Activated naive CD4-positive, alpha-beta T cell (primary cell): ENCODE measurements at places on chromosomes 2 and 18.

DNA sequence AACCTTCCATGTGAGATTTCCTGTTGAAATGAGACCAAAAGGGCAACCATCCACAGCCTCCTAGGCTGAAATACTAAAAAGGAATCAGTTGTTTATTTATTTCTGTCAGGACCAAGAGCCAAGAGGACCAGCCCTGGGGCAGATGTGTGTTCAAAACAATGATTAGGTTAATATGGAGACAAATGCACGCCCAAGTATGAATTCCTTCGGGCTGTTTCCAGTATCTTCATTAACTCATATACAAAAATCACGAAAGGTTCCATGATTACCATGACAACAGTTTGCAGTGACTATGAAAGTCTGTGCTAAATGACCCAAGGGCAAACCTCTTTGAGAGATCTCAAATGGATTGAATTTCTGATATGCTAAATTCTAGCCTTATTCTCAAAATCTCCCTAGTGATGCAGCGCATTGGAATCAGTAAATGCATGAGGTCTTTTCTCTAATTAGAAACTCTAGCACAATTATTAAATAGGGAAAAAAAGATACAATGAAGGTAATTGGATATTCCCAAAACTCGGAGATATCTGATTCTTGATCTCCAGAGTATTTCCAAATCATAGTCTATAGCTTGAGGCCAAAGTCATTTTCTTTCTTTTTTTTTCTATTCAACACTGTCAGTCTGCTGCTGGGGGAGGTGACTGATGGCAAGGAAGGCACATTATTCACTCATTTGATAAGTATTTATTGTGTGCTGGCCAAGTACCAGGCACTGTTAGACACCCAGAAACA lies 35.6 kb downstream of the VIT start:
- no peak for DNase-seq

DNA sequence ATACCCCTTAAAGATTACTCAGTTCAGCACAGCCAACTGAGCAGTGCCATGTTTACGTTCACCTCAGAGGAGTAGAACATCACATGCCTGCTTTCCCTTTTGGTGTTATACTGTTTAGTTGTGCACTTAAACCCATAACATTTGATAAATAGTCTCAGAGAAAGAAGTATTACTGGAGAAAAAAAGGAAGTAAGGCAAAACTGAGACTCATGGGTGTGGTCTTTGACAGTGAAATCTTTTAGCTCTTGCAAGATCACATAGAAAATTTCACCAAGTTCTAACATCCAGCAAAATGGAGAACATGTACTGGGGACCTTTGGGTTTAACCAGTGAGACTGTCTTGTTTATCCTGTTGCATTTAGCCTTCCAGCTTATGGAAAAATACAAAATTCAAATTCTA lies 5.6 kb downstream of the TANK start:
- no peak for DNase-seq

- DNase-seq: no peak
Observed at GRCh38 chr2:176172895-176173566, 15.4 kb upstream of the HOXD1 start.

DNA sequence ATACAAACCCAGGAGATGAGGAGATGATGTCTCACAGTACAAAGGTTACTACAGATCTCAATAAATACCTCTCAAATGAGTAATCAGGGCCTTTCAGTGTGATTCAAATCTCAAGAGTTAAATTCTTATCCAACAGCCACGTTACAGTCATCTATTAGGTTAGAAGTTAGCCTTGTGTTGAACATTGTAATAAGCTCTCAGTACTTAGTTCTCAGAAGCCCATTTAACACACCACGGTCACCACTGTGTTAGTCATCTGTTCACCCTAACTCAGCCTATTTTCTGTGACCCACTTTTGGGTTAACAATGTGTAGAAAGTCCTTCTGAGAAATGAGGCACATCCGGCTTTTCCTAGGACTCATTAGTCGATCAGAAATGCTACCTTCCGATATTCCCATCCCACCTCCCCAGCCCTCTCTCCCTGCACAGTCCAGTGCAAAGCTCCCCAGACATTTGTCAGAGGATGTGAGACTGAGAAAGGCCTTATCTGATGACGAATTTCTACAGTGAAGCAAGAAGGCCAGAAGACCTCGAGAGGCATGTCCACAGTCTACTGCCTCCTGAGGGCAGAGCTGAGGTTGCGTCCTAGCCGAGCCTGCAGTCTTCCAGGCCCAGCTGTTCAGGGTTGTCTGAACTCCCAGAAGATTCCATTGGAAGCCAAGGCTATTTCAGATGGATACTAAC lies 92.6 kb downstream of the ACTR2 start:
- no peak for DNase-seq

GRCh38 chr2:74690571-74690970 lies 36.5 kb downstream of the SEMA4F start:
- DNase-seq: no peak

- DNase-seq: no peak
Observed at GRCh38 chr2:150598383-150598782, 110.9 kb upstream of the RND3 start.

GRCh38 chr2:9074930-9075329 lies 71.4 kb upstream of the MBOAT2 start:
- DNase-seq: no peak

DNA sequence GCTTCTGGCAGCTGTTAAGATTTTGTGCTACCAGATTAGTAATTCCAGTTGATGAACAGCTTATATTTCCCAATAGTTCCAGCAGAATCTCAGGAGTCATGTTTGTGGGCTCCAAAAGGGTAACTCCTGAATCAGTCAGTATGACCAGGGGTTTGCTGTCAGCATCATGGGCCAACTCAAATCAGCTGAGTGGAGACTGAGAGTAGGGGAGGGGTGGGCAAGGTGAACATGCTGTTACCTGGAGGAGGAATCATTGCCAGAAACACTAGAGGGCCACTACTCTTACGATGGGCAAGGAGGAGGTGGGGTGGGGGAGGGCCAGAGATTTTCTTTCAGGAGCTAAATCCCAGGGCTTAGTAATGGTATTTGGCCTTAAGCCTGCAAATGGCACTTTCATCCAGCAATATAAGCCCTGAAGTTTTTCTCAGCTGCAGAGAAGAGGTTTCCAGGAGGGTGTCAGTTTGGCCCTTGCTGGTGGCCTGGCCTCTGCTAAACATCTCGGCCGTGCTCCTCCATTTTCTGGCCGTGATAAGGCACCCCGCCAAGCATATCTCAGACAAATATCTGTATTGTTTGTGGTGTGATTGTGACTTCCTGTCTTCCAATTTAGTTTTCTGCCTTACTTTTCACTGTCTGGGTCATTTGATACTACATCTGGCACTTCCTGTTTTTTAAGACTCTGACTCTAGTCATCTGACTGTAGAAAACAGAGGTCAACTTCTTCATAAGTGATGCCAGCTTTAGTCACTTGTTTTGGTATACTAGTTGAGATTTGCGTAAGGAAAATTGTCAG lies 120.5 kb upstream of the CXCR4 start:
- DNase-seq: no peak

DNA sequence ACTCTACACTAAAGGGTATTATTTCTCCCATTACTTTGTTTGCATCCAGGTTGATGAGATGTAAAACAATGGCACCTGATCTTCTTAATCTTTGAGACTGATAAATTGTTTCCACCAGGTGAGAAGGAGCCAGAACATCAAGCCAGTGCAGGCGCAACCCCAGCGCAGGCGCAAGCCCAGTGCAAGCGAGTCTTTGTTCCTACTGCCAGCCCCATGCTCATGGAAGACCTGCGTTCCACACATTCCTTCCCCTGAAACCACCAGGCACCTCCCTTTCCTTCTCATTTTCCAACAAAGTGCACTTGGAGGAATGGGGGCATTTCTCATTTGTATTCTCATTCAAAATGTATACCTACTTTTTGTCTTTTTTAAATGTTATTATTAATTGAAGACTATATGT lies 188.7 kb upstream of the SMAD2 start:
- DNase-seq: no peak

- DNase-seq: no peak
Observed at GRCh38 chr18:77222464-77222863, 27.2 kb upstream of the GALR1 start.

DNA sequence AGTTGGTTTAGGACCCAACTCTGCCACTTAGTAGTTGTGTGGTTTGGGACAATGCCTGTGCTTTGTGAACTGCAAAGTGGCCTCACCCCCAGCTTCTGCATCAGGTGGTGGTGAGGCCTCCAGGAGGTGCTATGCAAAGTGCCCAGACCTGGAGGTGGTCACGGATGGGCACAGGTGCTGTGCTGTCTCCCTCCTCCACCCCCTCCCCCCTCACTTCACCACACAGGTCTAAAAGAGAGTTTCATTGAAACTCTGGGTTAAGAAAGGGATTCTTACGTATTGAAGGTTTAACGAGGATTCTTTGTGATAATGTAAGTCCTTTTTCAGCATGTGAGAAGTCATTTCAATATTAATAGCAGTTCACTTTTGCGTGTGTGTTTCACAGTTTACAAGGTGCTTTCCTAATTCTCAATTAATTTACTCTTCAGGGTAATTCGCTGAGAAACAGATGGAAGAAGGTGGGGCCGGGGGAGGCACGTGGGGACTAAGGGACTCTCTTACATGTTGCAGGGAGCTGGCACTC lies 369.9 kb downstream of the LPIN1 start:
- DNase-seq: no peak

- no peak for DNase-seq
Observed at GRCh38 chr18:23239885-23240608, 104.8 kb downstream of the CABLES1 start.

GRCh38 chr2:20758997-20759396 lies 63.9 kb downstream of the LDAH start:
- no peak for DNase-seq

- no peak for DNase-seq
Observed at GRCh38 chr18:26495287-26495686, 53.1 kb downstream of the KCTD1 start.

- DNase-seq: no peak
Observed at GRCh38 chr2:9984217-9984739, 32.8 kb downstream of the GRHL1 start.

GRCh38 chr2:17628349-17629261 lies 88.1 kb downstream of the VSNL1 start:
- no peak for DNase-seq

- DNase-seq: no peak
Observed at GRCh38 chr2:186636800-186637496, 47.1 kb downstream of the ITGAV start.

DNA sequence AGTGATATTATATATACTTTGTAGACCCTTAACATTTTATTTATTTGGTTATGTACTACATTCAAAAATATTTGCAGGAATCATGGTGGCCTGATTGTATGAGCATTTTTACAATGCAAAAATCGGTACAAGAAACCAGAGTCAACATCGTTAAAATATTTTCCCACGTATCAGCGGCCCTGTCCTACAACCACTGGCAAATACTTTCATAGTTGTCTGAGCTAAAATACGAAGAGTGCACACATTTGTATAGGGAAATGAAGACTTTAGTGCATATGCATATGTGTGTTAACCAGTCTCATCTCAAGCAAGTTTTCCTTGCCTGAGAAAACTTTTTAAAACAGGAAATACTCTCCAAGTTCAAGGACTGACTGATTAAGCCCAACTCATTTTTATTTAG lies 35.9 kb downstream of the CCDC102B start:
- no peak for DNase-seq

GRCh38 chr2:120936476-120937334 lies 201.0 kb downstream of the GLI2 start:
- DNase-seq: no peak

DNA sequence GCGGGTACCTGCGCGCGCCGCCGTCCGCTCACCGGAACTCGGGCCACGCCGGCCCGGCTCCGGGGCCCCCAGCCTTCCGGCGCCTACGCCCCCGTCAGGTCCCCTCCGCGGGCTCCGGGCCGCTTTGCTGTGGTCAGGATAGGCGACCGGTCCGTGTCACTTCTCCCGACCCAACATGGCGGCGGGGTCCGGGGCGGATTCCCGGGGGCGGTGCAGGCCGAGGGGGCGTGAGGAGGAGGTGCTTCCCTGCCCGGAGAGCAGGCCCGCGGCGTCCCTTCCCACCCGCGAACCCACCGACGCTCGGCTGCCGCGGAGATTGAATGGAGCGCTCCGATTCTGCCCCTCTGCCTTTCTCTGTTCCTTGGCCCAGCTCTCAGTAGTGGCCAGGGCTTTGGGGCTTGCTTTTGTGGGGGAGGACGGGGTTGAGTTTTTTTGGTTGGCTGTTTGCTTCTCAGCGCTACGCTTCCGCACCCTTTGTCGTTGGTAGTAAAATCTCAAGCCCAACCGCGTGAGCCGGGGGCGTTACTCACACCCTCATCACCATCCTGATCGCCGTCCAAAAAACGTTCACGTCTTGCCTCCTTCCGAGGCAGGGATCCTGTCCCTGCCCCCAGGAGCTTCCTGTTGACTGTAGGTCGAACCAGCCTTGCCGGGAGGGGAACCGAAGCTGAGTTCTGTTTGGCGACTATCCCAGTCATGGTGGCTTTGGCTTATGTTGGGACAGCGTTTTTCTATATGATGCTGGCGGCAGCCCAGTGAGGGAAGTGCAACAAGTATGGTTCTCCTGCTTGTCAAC lies 532 bp upstream of the YES1 start:
- peak; percentile 54 for DNase-seq
